ENCODE measurements at places on chromosomes 2 and 18.

DNA sequence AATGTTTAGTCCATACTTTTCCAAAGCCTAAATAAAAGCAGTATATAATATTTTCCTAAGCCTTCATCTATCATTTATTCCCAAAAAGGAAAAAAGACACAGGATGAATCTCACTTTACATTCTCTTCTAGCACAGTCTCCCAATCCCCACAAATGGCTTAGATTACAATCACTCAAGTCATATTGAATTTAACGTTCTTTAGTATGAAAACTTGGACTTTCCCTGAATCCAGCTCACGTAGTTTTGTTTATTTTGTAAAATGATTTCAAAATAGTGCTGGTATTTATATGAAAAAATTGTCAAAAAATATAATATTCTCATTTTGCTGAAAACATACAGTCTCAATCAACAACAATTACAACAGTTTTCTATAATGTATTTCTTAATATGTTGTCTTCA is 137.7 kb upstream of the CCDC150 start:
- no peak for DNase-seq

DNA sequence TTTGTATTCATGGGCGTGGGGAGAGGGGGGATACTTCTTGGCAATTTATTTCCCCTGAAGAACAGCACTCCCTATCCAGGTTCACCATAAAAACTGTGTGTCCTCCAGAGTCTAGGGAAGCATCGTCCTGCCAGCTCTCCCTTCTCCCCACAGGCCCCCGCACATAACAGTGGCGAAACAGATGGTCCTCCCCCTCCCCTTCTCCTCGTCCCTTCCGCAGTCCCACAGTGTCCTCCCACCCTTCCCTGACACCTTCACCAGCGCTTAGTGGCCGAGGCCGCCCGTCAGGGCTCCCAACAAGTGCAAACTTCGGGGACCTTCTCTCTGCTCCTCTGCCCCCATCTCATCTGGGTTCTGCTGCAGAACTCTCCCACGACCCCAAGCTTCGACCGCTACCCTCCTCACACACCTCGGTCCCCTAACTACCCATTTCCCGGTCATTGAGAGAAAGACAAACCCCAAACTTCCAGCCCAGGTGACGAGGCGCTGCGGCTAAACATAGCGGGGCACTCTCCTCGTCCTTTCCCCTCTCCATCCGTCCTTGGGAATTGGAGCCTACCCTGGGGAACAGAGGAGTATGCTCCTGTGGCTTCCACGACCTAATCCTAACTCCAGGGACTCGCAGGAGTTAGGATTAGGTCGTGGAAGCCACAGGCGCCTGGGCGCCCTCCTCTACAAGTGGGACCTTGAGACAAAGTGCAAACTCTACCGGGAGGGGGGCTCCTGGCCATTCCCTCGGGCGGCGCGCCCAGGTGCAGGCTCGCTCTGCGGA is 971 bp downstream of the ZNF385B start:
- DNase-seq: no peak

- DNase-seq: no peak
These were observed 506.1 kb upstream of the FAM98A start for GRCh38 chr2:34105006-34105767.

GRCh38 chr2:216678813-216679657 is 16.3 kb downstream of the IGFBP5 start:
- no peak for DNase-seq

GRCh38 chr2:130381619-130382018 is 25.8 kb downstream of the PTPN18 start:
- no peak for DNase-seq

DNA sequence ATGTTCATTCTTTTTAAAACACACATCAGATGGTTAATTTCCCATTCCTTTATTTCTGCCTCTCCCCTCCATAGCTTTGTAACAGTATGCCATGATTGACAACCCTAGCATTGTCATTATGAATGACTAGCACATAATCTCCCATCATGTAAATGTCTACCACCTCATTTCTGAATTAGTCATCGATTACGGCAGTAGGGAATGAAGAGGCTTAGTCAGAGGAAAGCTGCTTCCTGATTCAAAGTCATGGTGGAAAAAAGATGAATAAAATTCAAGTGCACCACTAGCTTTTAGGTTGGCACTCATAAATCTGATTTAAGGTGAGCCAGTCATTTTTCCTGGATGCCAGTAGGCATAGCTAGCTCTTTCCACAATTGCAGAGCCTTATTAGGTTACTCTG is 19.1 kb upstream of the ACMSD start:
- DNase-seq: no peak

DNA sequence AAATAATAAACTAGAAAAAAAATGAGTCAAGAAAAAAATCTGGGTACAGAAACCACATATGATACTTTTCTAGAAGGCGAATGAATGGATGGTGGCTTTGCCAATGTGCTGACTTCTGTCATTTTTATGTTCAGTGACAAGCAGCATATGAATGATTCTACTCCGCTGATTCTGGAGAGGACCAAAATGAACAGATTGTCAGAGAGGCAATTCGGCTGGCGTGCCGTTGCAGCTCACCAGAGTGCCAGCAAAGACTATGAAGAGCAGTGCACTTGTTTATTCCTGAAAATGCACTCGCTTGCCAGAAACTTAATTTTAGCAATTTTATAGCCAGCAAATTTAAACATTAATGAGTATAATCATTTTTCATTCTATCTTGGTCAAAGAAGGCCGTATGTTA is 105.9 kb upstream of the NYAP2 start:
- DNase-seq: no peak

DNA sequence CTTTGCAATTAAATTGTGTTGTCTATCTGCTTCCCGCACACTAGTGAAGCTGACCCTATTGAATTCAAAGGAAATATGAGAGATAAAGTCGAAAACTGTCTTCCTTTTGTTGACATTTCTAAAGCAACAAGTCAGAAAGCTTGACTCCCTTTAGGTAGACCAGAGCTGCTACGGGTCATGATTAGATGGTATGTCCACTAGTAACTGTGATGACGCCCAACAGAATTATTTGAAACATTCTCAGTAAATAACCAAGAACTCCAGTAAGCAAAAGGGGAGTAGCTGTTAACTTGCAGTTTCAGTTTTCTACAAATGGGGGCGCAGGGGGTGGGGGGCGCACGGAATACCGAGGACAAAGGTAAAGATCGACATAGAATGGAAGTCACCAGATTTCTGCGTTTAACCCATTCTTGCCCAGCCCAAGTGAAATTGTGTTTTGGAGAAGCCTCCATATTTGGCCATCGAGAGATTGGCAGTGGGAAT is 56.4 kb downstream of the CRIM1 start:
- DNase-seq: no peak

DNA sequence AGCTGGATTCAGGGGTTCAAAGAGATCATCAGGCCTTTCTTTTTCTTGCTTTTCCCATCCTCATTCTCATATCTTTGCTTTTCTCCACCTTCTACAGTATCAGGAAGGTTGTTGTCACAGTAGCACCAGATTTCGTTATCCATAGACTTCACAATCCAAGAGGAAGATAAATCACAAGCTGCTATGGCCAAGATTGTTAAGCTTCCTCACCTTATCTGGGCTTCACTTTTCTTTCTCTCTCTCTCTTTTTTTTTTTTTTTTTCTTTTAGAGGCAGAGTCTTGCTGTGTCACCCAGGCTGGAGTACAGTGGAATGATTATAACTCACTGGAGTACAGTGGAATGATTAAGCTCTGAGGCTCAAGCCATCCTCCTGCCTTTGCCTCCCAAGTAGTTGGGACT is 93.5 kb downstream of the TTC27 start:
- no peak for DNase-seq

DNA sequence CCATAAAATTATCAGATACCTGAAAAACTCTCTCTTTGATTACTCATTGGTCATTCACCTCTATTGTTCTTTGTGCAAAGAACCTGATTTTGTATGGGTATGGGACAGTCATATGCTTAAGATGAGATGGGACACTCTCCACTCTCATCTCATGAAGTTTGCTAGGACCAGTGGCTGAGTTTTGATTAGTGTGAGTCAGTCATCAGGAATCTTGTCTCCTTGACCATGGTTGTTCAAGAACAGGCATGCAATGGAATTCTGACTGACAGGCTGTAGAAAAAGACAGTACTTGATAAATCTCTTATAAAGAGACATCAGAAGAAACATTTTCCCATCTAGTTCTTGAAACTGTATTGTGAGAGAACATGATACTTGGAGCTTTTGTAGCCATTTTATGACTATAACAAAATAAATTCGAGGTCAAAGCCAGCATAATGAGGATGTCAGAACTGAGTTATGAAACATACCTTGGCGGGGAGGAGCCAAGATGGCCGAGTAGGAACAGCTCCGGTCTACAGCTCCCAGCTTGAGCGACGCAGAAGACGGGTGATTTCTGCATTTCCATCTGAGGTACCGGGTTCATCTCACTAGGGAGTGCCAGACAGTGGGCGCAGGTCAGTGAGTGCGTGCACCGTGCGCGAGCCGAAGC is 367.0 kb downstream of the NR4A2 start:
- no peak for DNase-seq

DNA sequence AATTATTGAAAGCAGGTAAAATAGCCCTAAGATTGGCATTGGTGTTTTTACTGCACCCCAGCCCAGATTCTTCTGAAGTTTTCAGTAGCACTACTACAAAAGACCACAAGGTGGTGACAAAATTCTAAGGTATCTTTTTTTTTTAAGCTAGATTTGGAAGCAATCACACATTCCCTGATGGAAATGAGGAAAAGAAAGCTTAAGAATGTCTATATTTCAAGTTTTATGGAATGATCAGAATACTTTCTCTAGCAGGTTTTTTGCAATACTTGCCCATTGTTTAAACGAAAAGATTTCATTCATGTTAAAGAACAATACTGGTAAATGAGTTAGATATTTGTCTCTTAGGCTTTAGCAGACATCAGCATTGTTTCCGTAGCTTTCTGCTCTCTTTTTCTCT is 32.1 kb upstream of the ZNF638 start:
- DNase-seq: no peak

DNA sequence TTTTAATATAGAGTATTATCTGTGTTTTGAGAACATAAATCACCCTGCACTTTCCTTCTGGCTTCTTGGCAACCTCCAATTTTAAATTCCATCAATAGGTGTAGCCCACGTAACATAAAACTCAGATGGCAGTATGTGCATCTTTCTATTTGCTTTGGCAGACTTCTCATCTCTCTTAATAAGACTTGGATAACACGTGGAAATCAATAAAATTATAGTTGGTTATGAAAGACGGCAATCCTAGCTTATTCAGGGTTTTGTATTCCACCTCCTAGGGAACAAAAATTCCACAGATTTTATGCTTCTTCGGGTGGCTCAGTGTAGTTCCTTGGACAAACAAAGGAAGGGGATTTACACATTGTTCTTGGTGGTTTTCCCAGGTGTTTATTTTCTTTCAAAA is 299.3 kb downstream of the RND3 start:
- DNase-seq: no peak
